NCI-H1092 (cell line): ENCODE measurements at places on chromosomes 2 and 18.

GRCh38 chr18:57982372-57983021, 61.5 kb upstream of the NEDD4L start:
- no peak for DNase-seq

- no peak for DNase-seq
These were observed 50.6 kb downstream of the PXDN start for GRCh38 chr2:1693723-1694122.

- no peak for DNase-seq
These were observed 98.3 kb downstream of the GRB14 start for GRCh38 chr2:164523009-164523408.

DNA sequence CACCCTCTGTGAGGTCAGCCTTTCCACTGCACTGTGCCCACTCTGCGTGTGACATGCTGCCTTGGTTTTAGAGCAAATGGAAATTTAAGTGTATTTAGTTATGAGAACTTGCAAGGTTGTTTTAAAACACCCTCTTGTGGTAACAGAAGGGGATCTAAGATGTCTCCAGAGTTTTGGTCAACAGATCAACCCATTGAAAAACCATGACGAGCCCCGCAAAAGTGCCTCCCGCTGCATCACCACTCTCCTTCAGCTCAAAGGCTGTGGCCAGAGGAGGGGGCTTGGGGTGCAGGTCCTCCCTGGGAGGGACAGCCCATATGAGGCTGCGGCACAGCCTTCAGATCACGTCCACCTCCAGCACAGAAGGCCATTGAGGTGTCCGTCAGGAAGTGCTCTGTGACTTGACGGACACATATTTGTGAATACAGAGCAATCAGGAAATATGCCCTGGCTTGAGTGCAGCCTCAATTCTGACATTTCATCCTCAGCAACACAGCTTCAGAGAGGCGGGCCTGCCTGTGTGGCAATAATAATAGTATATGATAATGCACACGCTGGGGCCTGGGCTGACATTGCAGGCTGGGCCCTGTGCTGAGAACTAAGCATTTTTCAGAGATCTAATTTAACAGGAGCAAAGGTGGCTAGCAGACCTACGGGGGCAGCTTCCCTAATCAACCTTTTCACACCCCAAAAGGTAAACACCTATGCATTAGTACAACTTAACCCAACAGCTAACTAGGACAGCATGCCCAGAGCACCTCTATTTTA, 213.9 kb downstream of the ANAPC1 start:
- no peak for DNase-seq

DNA sequence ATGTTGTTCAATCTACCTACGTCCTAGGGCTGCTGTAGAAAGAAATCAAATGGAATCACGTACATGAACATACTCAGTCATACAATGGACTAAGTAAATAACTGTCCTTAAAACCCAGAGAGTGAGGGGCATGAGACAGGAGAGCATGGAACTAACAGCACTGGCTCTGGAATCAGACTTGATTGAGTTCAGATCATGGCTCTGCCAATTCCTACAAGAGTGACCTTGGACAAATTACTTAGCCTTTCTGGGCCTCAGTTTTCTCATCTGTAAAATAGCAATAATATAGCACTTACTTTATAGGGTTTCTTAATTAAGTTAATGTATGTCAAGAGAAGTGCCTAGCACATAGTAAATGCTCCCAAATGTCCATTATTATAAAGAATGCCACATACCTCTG, 106.8 kb downstream of the HNRNPLL start:
- DNase-seq, result no peak

DNA sequence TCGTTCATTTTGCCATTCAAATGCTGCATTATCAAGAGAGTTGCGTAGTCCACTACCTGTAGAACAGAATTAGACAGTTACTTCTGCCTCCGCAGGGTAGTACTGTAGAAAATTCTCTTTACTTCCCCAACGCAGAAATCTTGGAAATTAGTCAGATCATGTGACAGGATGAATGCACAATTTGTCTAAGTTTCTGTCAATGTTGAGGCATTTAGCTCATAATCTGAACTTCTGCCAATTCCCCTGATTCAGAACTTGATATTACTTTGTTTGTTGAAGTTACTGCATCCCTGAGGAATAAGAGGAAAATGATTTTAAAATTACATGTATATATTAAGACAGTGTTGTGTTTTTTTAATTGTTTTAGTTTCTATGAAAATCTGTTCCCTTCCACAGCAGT, 83.4 kb downstream of the TTC27 start:
- DNase-seq, result no peak

GRCh38 chr18:11167778-11168177, 18.4 kb upstream of the PIEZO2 start:
- no peak for DNase-seq

DNA sequence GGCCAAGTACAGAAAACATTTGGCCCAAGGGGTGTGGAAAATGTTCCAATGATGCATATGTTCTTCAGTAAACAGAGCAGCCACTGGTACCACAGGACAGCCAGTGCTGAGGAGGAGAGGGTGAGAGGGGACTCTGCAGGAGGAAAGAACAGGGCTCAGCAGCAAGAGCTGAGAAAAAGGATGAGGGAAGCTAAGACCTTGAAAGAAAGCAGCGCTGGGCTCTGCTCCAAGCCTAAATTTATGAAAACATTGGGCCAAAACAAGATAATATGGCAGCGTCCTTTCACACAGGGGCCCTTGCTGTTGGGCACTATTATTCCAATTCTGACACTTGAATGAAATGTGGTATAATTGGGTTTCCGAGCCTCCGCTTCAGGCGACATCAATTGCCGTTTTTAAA, 939.0 kb upstream of the FANCL start:
- DNase-seq, result no peak

DNA sequence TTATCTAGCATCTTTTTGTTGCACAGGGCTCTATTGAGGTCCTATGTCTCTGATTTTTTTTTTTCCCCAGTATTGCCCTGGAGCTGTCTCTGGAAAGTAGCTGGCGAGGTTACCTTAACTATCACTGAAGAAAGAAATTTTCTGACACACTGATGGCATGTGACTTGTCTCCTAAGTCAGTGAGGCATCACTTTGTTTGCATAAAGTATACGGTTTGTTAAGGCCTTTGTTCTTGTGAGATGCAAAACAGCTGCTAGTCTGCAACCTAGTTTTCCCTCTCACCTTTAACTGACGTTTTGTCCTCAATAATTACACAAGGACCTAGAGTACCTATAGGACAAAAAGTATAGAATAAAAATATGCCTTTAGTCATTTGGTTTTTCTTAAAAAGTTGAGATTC, 41.8 kb downstream of the UBXN4 start:
- no peak for DNase-seq

DNA sequence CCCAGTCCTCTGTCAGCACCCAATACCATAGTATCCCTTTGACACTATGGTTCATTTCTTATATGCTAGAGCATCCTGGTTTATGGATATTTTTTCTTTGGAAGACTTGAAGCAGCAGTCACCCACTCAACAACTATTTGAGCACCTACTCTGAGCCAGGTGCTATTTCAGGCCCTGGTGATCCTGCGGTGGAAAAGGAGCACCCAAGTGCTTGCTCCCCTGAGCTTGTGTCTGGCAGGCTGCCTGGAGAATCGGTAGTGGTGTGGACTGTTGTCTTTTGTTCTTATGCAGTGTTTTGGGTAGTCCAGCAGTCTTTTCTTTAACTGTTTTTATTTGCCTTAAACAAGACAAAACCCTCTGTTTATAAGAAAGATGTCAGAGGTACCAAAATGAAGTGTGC, 28.9 kb downstream of the NCK2 start:
- DNase-seq, result peak; percentile 3

GRCh38 chr2:52345676-52346075, 1313.7 kb upstream of the NRXN1 start:
- DNase-seq, result no peak

DNA sequence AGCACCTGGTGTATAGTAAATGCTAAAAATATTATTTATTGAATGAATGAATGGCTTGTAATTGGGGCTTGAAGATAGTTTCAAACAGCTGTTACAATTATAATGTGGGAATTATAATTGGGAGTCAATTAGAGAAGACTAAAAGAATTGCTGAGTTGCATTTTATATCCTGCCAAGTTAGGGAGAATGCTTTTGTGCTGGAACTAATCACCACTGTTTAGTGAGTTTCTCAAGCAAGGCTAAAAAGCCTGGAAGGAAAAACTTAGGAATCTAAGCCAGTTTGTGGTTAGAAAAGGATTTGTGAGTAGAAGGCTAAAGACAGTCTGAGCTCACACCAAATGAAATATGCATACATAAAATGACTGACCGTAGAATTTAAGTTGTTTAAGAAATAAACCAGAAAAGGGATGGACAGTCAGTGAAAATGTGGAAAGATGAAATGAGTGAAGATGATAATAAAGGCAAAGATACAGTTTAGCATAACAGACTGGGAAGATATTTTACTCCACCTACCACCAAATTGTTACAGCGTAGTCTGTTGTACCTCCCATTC, 647.7 kb upstream of the FSHR start:
- DNase-seq, result no peak

DNA sequence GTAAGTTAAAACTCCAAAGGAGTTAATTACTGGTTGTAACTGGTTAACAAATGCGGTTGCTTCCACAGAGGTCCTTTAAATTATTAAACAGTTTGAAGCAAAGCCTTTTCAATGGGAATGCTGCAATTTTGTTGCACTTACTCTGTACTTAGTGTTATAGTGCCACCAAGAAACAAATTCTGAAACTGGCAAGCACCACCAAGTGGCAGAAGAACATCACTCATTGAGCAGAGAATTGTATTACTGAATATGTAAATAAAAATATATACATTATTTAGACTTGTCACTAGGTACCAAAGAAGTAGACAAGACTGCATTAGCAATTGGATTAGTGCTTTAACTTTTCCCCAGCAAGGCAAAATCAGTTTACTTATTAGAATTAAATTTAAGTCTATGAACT, 2.6 kb upstream of the TMEFF2 start:
- no peak for DNase-seq
